T-helper 2 cell treated with Interferon-gamma antibody and Interleukin-4, amounts not matched to agents 100 ng/mL and 5 ng/mL, for 36 hours (primary cell): ENCODE measurements at places on chromosomes 6 and 20. TPM values are rescaled to one million over a fixed set of nuclear protein-coding genes. Genes with fewer than 3 reads are reported as not detected.

CLVS2 gene
- total RNA-seq, result not detected in 2 replicates

CFAP61 gene
- total RNA-seq, result not detected in 2 replicates

SLC2A4RG gene
- total RNA-seq, result 102 and 113 TPM in 2 replicates

BTN1A1 gene
- not detected in 2 replicates for total RNA-seq

IRF4 gene
- total RNA-seq, result 177 and 182 TPM in 2 replicates

SLC16A10 gene
- total RNA-seq, result 1.3 and 2.2 TPM in 2 replicates

PDE7B gene
- 13.5 and 14.0 TPM in 2 replicates for total RNA-seq

COL10A1 gene
- not detected in 2 replicates for total RNA-seq

PPP1R3G gene
- total RNA-seq, result 0.02 TPM in 1 of 2 replicates, not detected in the other

ALDH5A1 gene
- total RNA-seq, result 4.9 and 5.9 TPM in 2 replicates

GTPBP2 gene
- total RNA-seq, result 90.8 and 93.0 TPM in 2 replicates

TRAPPC3L gene
- total RNA-seq, result not detected in 2 replicates

SULF2 gene
- total RNA-seq, result 0.66 and 1.1 TPM in 2 replicates

TEAD3 gene
- 0.14 and 0.23 TPM in 2 replicates for total RNA-seq

CST4 gene
- total RNA-seq, result not detected in 2 replicates

TSHZ2 gene
- total RNA-seq, result 2.5 and 2.9 TPM in 2 replicates

NFKBIL1 gene
- total RNA-seq, result 14.3 and 16.3 TPM in 2 replicates

TRIM40 gene
- total RNA-seq, result not detected in 2 replicates

CLPSL1 gene
- total RNA-seq, result not detected in 2 replicates

SEMG1 gene
- not detected in 2 replicates for total RNA-seq

PLEKHG1 gene
- 0.39 and 0.57 TPM in 2 replicates for total RNA-seq

FHL5 gene
- total RNA-seq, result not detected in 2 replicates

SRSF3 gene
- total RNA-seq, result 477 and 489 TPM in 2 replicates
